HFFc6 (cell line): ENCODE measurements at places on chromosomes 1 and 21. TPM values are rescaled to one million over a fixed set of nuclear protein-coding genes. Genes with fewer than 3 reads are reported as not detected.
A peak's percentile ranks its signal among the peaks of the same experiment; 100 is the strongest.

- H3K27ac ChIP-seq, result peak overlapping the region; percentile 61
- no peaks in the 10 kb centered on the region for H3K27me3 ChIP-seq
- no peak overlapping the region for H3K4me3 ChIP-seq
Observed at GRCh38 chr1:78069784-78070183, 24.0 kb downstream of the GIPC2 start.

DNA sequence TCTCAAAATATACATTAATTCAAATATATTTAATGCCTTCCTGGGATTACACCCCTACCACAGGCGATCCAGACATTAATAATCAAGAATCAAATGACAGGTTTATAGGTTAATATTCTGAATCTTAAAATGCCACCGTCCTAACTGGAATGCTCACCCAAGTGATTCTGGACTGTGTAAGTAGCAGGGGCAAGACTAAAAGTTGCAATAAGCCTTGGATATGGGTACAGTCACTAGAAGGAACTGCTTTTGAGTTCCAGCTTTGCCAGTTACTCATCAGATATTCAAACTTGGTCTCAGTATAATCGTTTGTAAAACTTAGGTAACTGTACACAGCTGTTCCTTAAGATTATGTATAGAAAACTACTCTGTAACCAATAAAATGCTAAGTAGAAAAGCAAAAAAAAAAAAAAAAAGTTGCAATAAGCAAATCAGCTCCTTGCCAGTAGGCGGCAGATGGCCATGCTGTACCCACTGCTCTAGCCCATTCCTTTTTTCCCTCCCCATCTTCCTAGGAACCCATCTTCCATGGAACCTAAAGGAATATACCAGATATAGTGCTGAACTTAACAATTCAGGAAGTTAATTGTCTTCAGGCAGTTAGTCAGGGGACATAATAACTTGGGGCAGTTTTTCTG is 10.5 kb downstream of the RO60 start:
- no peaks in the 10 kb centered on the region for H3K27me3 ChIP-seq
- peaks cover 5% of the 10 kb centered on the region; the same call in 1 of the 2 replicates for H3K4me1 ChIP-seq
- H3K36me3 ChIP-seq, result peaks cover 14% of the 10 kb centered on the region
- peak; percentile 8 for DNase-seq
- no peak overlapping the region for H3K27ac ChIP-seq

Gene UTS2
- not detected in 3 replicates for total RNA-seq

Gene ALG6
- 7.2 to 10.7 TPM (median 9.0 TPM) in 3 replicates for total RNA-seq

Gene TSSK3
- 0.66 to 0.78 TPM in 2 of 3 replicates, not detected in the other for total RNA-seq
